GM20000 (cell line): ENCODE measurements at places on chromosomes 16 and 17.

DNA sequence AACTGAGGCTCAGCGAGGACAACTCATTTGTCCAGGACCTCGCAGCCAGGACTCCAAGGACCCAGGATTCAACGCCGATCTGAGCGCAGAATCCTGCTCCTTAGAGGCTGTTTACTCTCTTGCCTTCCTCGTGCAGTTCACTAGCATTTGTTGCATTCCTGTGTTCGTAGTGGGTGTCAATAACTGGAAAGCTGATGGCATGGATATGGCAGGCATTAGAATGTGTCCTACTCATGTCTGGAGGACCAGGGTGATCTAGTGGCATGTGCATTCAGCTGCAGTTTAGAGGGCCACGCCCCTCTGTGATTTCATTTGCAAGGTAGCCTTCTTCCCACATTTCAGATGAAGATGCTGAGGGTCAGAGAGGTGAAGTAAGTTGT is 510 bp downstream of the CRISPLD2 start:
- no peak for DNase-seq

GRCh38 chr17:82940226-82941020 is 100.6 kb upstream of the ZNF750 start:
- no peak for DNase-seq

DNA sequence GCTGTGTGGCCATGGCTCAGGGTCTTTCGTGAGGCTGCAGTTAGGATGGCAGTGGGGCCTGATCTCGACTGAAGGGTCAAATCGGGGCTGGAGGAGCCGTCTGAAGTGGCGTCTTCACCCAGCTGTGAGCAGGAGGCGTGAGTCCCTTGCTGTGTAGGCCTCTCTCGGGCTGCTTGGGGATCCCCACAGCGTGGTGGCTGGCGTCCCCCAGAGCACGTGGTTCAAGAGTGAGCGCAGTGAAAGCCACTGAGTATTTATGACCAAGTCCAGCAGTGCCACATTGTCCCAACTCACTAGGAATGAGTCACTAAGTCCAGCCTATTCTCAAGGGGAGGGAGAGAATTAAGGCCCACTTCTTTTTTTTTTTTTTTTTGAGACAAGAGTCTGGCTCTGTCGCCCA is 11.7 kb upstream of the TCF25 start:
- no peak for DNase-seq

GRCh38 chr16:89841275-89841674 is 13.0 kb downstream of the SPIRE2 start:
- peak; percentile 38 for DNase-seq

GRCh38 chr17:17723354-17724261 is 42.4 kb downstream of the RAI1 start:
- peak; percentile 82 for DNase-seq

GRCh38 chr17:1905190-1905913 is 75.5 kb downstream of the RPA1 start:
- DNase-seq = no peak

DNA sequence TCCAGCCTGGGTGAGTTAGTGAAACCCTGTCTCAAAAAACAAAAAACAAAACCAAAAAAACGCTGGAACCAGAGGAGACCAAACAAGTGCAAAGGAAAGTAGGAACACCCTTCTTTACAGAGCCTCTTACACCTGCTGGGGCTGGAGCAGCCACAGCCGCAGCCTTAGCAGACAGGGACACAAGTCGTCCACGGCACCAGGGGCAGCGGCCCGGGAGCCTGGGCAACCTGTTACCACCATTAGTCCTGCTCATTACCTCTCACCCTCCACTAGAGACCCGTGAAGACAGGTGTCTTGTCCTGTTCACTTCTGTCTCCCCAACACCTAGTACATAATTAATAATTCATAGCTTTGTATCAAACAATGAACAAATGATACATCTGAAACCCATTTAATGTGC is 83.6 kb downstream of the C16orf78 start:
- no peak for DNase-seq
